ENCODE measurements at places on chromosomes 7 and 10.

DNA sequence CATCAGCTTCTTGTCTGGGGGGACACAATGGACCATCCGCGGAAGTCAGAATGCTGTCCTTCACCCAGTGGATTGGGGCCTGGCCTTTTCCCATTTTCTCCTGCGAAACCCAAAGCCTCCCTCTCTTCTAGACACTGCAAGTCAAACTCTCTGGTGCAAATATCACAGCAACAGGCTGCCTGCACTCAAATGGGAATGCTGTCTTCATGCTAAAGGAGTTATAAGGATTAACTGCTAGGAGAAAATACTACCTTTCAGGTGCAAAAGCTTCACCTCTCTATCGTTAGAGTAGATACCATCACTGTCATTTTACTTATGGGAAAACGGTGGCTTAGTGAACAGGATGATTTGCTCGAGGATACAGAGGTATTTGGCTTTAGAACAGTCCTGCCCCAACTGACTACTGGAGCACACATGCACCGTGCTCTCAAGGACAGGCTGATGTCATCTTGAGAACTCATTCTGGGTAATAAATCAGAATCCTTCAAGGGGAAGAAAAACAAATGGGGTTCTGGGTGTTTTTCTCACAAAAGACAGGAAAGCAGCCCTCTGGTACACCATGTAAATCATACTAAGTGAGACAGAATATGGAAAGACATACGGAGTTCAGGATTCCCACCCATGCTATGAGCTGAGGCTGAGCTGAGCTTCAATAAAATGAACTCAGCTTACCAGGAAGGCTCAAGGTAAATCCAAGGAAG, 100.9 kb downstream of the SAMD9 start:
- DNase-seq = no peak

GRCh38 chr10:122182308-122182707, 88.8 kb upstream of the BTBD16 start:
- no peak for DNase-seq

- no peak for DNase-seq
These were observed 516.7 kb upstream of the CELF2 start for GRCh38 chr10:10500937-10501336.

- DNase-seq = no peak
These were observed 25.2 kb upstream of the MKLN1 start for GRCh38 chr7:131302446-131302845.

DNA sequence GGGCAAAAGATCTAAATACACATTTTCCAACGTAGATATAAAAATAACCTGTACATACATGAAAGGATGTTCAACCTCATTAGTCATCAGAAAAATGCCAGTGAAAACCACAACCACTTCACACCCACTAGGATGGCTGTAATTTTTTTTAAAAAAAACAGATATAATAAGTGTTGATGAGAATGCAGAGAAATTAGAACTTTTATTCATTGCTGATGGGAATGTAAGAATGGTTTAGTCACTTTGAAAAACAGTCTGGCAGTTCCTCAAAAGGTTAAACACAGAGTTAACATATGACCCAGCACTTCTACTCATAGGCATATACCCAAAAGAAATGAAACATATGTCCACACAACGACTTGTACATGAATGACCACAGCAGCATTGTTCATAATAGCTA, 32.3 kb upstream of the PRKCQ start:
- DNase-seq = no peak

DNA sequence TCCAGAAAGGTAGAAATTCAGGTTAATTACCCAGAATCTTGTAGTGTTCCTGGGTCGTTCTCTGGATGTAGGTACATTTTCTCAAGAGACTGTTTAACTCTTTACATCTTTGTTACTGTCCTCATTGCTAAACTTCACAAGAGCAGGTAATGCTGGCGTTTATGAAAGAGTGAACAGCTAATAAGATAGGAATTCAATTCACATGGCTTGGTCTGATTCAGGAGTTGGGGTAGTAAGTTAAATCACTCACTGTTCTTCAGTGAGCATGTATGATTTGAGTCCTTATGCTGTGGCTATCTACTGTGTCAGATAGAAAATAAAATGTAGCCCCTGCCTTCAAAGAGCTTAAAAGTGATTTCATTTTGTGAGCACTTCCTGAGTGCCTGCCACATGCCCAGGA, 480.0 kb downstream of the LRMDA start:
- no peak for DNase-seq

GRCh38 chr10:70683601-70683934, 11.3 kb downstream of the ADAMTS14 start:
- no peak for DNase-seq

- no peak for DNase-seq
These were observed 1029.5 kb upstream of the LRRN3 start for GRCh38 chr7:110061387-110061786.

DNA sequence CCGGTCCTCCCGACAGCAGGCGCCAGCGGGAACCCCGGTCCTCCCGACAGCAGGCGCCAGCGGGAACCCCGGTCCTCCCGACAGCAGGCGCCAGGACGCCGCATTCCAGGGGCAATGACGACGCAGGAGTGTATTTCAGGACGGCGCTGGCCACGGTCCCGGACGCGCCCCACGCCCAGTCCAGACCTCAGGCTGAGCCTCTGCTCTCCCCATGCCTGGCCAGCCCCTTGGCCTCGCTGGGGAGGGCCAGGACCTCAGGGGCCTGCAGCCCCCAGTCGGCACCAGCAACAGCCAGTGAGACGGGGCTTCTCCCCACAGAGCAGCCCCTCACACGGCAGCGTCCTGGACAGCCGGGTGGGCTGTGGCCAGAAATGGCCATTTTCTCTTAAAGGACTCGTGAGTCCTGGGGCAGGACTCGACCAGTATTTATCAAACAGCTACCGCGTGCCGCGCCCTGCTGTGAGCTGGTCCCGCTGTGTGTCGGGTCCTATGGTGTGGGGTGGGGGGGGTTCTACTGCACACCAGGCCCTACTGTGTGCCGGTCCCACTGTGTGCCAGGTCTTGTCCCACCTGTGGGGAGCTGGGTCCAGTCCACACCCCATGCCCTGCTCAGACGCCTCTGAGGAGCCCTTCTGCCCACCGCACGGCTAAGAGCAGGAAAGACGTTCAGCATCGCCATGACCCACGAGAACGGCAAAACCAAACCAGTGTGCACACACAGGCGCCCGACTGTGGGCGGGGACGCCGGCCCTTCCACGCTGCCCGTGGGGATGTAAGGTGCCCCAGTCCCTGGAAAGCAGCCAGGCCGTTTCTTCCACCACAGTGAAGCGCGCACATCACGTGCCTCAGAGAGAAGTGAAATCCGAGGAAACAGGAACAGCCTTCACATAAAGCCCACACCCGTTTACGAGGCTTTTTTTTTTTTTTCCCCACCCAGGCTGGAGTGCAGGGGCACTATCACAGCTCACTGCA, 33.3 kb downstream of the GET4 start:
- no peak for DNase-seq

GRCh38 chr7:72504061-72504706, 92.0 kb upstream of the CALN1 start:
- DNase-seq = no peak
